ENCODE measurements at places on chromosomes 2 and 18. TPM values are rescaled to one million over a fixed set of nuclear protein-coding genes. Genes with fewer than 3 reads are reported as not detected.

DNA sequence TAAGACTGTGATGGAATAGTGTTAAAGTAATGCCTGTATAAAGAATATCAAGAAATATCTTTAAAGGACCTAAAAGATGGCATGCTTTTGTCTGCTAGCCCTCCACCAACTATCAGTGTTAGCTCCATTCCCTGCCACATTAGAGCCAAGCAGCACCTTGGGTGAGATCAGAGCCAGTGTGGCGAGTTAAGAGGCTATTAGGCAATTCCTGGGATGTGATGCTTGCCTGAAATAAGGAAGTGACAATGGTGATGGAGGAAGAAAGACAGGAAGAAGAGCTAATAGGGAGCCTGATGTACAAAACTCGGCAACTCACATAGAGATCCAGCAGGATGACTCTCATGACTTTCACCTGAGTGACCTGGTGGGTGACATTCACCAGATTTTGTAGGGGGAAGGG lies 143.5 kb downstream of the ZEB2 start:
- H3K4me1 ChIP-seq = peaks cover 30% of the 10 kb centered on the region
- H3K27me3 ChIP-seq = peaks cover 25% of the 10 kb centered on the region
- H3K4me3 ChIP-seq = no peak overlapping the region
- no peak for DNase-seq
- H3K27ac ChIP-seq = peak overlapping the region; percentile 16
- H3K36me3 ChIP-seq = no peaks in the 10 kb centered on the region

- H3K36me3 ChIP-seq = no peaks in the 10 kb centered on the region
- no peak for DNase-seq
- H3K27ac ChIP-seq = no peak overlapping the region
- no peak overlapping the region for H3K4me3 ChIP-seq
These were observed 228.3 kb downstream of the ZNF521 start for GRCh38 chr18:25123438-25124232.

GRCh38 chr2:81276595-81276994 lies 972.0 kb upstream of the LRRTM1 start:
- no peak overlapping the region for H3K4me3 ChIP-seq
- DNase-seq = no peak

DNA sequence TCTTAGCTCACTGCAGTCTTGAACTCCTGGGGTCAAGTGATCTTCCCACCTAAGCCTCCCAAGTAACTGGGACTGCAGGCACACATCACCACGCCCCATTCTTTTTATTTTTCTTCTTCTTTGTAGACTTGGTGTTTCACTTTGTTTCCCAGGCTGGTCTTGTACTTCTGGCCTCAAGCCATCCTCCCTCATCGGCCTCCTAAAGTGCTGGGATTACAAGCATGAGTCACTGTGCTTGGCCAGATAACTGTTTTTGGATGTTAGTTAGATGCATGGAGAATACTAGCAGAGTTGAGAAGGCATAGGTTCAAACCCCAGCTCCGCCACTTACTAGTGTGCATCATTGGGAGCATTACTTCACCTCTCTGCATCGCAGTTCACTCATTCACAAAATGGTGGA lies 88.3 kb downstream of the TXNL1 start:
- H3K27ac ChIP-seq = no peak overlapping the region
- H3K4me3 ChIP-seq = no peak overlapping the region
- no peak for DNase-seq

Gene CD302
- polyA plus RNA-seq = 1.2 TPM

Gene LYG1
- 0.57 TPM for polyA plus RNA-seq

Gene C2orf80
- polyA plus RNA-seq = not detected

Gene TUBA3E
- not detected for polyA plus RNA-seq

Gene VIT
- polyA plus RNA-seq = not detected

Measured in naive B cell (primary cell).